Epithelial cell of prostate (primary cell): ENCODE measurements at places on chromosomes 2 and 18.

DNA sequence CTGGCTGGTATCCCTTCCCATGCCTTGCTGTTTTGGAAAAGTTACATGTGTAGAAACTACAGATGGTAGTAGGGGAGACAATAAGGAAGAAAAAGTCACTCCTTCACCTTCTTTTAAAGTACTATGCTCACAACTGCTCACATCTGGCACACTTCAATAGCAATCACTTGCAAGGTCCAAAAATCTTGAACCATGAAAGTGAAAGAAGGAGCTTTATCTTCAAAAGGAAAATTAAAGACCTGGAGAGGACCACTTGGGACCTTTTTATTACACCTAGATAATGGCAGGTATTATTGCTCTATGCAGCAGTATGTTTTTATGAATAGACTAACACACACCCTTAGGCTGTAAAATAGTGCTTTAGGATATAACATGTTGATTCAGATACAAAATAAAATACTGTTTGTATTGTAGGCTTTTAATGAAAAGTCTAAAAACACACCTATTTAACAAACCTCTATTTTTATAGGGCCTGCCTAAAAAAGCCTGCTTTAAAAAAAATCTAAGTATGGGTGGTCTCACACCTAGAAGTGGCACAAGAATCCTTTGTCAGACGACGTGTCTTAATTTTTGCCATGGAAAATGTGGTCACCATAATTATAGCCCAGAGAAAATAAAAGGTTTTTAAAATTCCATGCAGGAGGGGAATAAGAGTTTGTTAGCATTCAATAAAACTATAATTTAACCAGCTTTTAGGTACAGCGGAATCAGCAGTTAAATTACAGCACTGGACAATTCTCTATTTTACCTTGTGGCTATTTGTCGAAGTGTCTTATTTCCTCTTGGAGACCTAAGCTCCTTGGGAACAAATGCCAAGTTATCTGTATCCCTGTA, 124.0 kb downstream of the BCL2 start:
- DNase-seq: no peak

DNA sequence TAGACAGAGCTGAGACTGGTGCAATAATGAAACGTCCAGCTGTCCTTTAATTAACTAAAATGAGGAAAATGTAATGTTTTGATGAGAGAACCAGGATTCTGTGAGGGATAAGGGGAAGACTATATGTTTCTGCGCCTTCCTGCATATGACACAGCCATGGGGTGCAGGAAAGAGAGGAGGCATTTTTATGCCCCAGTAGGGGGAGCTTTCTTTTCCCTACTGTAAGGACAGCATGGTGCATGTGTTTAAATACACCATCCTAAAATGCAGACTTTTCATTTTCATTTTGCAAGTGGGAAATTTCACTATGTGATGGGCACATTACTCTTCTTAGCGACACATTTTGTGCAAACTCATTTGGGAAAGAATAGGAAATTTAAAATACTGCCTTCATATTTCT, 446.1 kb downstream of the ARHGAP15 start:
- no peak for DNase-seq

DNA sequence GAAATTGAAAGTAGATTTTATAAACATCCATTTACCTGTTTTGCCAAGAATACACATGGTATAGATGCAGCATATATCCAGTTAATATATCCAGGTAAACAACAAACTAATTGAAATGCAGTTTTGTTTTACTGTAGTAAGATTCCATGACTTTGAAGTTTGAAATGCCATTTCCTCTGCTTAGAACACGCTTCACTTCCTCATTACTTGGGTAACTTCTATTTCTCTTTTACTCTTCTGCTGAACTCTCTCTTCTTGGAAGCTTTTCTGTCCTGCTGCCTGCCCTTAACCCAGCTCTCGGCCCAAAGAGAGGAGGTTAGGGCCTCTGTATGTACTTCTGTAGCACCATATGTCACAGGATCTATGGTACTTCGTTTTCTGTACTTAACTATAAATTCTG, 14.1 kb upstream of the IL1RL2 start:
- DNase-seq: no peak

- DNase-seq: no peak
Measured at GRCh38 chr2:73561422-73561821, 80.8 kb downstream of the NAT8 start.

GRCh38 chr2:215900843-215901242, 112.5 kb downstream of the MREG start:
- DNase-seq: no peak

DNA sequence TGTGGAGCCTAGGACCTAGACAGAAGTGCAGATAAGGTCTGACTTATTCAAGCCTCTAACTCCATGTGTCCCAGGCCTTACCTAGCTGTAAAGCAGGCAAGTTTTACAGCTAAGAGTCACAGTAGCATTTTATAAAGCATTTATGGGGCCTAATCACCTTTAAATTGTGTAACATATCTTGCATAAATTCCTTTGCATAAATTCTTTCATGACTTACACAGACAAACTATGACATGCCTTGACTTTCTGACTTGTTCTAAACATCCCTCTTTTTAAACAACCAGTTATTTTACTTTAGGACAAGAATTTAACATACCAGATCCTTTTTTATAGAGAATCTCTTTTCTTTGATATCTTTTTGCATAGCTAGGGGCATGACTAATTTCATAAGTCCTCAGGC, 1257.8 kb upstream of the NRXN1 start:
- DNase-seq: no peak

GRCh38 chr2:99700482-99701398, 210.9 kb upstream of the REV1 start:
- no peak for DNase-seq

- DNase-seq: no peak
Measured at GRCh38 chr2:232668805-232669444, 28.2 kb upstream of the GIGYF2 start.

DNA sequence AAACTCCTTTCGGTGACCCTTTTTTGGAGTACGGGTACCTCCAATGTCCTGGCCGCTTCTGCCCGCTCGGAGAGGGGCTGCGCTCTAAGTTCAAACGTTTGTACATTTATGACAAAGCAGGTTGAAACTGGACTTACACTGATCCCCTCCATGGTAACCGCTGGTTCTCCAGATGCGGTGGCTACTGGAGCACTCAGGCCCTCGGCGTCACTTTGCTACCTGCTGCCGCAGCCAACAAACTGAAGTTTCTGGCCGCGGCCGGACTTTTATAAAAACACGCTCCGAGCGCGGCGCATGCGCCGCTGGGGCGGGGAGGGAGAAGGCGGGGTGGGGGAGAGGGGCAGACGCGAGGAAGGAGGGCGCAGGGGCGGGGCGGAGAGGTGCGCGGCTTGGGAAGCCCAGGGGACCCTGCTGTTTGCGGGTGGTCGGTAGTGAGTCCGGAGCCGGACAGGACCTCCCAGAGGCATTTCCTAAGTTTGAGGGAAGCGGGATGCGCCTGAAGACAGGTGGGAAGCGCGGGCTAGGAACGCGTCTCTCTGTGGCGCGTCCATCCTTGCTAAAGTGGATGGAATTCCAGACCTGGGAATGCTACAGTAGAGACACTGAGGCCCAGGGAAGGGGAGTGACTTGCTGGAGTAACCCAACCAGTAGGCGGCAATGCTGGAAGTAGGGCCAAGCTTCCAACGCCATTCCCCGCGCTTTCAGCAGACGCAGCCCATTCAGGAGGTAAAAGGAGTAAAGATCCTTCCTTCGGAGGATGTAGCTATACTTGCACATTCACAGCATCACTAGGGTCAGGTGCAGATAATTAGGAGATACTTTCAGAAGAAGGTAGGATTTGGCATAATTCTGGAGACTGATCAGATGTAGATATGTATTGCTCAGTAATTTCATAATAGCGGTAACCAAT, at the start of gene CXCR4:
TSS of gene CXCR4 (minus strand) at position 241 of the 910 bp plus-strand sequence. CDS start at position 152, 89 bp downstream.
- no peak for DNase-seq

DNA sequence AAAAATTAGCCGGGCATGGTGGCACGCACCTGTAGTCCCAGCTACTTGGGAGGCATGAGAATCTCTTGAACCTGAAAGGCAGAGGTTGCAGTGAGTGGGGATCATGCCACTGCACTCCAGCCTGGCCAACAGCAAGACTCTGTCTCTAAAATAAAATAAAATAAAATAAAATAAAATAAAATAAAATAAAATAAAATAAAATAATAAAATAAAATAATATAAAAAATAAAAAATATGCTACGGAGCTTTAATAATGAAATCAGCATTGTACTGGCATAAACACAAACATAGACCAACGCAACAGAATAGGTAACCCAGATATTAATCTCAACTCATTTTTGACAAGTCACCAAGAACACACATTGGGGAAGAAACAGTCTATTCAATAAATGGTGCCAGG, 973.4 kb upstream of the SOX11 start:
- DNase-seq: no peak

- DNase-seq: no peak
Measured at GRCh38 chr2:239008004-239008403, 160.1 kb downstream of the TWIST2 start.

DNA sequence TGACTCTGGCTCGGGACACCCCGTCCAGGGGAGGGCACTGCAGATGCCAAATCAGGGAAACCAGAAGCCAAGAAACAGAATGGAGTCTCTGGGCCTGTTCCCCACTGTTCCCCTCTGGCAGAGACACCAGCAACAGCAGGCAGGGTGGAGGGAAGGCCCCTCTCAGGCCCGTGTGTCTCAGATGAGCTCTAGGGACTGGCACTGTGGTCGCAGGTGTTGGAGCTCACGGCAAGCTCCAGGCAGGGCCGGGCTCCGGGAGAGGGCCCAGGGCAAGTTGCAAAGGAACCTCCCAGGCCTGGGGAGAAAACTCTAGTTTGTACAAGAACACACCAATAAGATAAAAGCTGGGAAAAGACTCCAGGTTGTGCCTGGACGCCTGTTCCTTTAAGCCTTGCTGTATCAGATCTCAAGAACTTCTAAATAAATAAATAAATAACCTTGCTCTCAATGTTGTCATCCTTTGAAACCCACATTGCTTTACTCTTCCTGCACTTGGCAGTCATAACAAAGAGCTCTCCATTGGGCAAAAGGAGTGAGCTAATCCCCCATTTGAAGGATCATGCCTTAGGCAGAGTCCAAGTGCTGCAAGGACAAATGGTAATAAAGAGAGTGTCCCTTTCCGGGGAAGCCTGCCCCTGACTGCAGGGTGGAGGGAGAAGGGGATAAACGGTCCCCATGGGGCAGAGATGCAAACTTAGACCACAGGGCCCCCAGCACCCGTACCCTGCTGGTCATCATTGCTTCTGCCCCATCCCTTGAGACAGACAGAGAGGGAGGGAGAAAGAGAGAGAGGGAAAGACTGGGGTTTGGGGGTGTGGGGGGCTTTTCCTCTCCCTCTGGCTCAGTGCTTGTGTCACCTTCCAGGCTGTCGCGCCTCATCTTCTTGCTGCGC, 33.3 kb downstream of the CNGA3 start:
- no peak for DNase-seq

GRCh38 chr2:220417503-220417902, 790.1 kb downstream of the SLC4A3 start:
- DNase-seq: no peak

GRCh38 chr2:137508739-137509384, 455.4 kb upstream of the HNMT start:
- DNase-seq: peak; percentile 5

DNA sequence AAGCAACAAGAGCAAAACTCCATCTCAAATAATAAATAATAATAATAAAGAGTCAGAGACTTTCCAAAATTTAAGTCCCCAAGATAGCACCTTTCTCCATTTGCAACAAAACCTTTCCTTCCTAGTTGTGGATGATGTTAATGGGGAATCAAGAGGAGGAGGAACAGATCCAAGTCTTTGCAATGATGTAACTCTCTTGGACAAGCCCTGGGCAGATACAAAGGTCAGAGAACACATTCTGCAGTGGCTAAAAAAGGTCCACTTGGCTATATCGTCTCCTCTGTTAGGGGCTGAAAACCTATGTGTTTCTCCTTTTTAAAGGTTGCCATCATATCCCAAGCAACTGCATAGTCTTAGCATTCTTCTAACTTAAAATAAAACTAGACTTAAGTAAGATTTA, 151.1 kb downstream of the TMEM163 start:
- DNase-seq: no peak
